ENCODE measurements at places on chromosomes 13 and 19.

DNA sequence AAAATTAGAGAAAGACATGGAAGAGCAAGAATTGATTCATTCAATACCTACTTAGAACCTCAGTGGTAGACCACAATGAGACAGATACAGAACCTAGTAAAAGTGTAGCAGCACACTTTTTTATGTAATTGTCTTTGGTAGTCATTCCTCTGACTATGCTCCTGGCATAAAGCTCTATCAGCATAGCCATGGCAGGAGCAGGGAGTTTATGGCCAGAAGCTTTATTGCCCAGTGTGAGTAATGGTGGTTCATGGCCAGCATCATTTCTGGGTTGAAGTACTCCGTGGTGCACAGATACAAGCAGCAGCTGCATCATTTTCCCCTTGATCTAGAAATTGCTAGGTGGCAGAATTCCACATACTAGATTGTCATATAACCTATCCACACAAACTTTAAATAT lies 352.6 kb downstream of the TBC1D4 start:
- no peak overlapping the region for H3K27ac ChIP-seq
- H3K4me3 ChIP-seq = no peak overlapping the region
- DNase-seq = no peak
- H3K27me3 ChIP-seq = no peaks in the 10 kb centered on the region

GRCh38 chr13:99501848-99502301 lies 603 bp downstream of the TM9SF2 start:
- peak overlapping the region; percentile 76 for H3K4me3 ChIP-seq
- H3K27me3 ChIP-seq = no peaks in the 10 kb centered on the region
- H3K36me3 ChIP-seq = no peaks in the 10 kb centered on the region
- H3K27ac ChIP-seq = peak overlapping the region; percentile 87
- peaks cover 64% of the 10 kb centered on the region for H3K4me1 ChIP-seq

GRCh38 chr13:29548722-29549121 lies 46.8 kb downstream of the SLC7A1 start:
- no peak overlapping the region for H3K4me3 ChIP-seq
- DNase-seq = no peak
- no peak overlapping the region for H3K27ac ChIP-seq
- peaks cover 2% of the 10 kb centered on the region for H3K4me1 ChIP-seq

DNA sequence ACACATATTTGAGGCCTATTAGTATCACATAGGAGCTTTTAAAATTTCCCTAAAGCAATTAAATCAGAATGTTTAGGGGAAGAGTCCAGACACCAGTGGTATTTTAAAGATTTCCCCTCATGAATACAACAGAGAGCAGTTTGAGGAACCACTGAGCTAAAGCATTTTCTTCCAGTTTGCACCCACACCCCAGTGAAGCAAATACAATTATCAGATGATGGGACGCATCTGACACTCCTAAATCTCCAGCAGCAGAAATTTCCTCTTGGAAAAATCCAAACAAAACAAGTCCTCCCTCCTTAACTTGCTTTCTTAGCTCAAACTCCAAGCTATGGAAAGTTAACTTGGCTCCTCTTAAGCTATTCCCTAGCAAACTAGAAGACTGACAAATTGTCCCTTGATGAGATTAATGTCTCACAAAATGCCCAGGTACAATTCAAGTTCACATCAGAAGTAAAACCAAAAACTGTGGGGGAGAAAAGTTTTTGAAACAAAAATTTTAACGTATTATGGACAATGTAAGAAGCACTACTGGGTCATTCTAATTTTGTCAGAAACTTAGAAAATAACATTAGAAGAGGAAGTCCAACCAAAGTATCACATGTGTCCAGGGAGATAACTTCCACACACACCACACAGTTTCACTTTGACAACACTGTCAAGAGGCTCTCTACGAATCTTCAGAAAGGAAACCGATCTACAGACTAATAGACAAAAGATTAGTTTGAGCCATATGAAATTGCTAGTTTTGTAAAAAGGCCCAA lies 74.1 kb downstream of the ABCC4 start:
- DNase-seq = no peak
- H3K36me3 ChIP-seq = no peaks in the 10 kb centered on the region
- no peaks in the 10 kb centered on the region for H3K4me1 ChIP-seq

DNA sequence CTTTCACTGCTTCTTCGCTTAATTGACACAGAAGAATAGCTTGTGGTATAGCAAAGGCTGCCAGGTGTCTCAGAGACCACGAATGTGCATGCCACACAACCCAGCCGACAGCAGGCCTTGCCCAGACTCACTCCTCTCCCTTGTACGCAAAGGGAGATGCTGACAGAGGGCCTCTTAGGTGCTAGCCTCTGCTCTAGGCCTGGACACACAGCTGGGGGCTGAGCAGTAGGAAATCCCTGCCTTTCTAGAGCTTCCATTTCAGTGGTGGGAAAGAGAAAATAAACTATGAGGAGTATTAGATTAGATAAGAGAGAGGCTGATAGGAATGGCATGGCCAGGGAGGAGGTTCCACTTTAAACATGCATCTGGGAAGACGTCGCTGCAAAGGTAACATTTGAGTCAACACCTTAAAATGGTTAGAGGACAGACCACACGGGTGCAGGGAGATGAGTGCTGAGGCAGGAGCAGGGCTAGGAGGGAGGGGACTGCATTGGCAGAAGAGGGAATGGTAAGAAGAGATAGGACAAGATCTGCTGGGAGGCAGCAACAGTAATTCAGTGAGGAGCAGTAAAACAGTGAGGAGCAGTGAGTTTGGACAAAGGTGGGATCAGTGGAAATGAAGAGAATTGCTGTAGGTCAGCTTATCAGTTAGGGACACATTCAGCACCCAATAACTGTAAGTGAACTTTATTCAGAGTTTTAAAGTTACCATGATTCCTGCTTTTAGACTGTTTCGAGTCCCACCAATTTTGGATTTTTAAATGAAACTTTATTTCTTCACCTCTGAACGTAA lies 100.0 kb downstream of the RNF17 start:
- DNase-seq = no peak
- no peaks in the 10 kb centered on the region for H3K4me1 ChIP-seq
- H3K27ac ChIP-seq = no peak overlapping the region
- no peak overlapping the region for H3K4me3 ChIP-seq

DNA sequence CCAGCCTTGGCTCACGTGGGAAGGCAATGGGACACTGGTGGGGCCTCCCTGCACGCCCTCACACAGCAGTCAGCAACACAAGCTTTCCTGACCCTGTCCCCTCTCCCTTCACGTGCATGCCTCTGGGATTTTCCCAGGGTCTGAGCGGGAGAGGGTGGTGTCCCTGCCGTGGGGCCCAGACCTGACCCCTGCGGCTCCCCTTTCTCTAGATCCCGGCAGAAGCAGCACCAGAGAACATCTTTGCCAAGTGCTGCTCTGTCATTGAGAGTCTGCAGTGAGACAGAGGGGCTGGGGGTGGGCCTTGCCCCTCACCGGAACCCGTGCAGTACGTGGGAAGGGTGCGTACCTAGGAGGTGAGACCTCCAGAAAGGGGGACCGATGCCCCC lies 12.6 kb downstream of the KHSRP start:
- H3K36me3 ChIP-seq = peaks cover 32% of the 10 kb centered on the region
- no peak overlapping the region for H3K4me3 ChIP-seq
- peaks cover 5% of the 10 kb centered on the region for H3K4me1 ChIP-seq

DNA sequence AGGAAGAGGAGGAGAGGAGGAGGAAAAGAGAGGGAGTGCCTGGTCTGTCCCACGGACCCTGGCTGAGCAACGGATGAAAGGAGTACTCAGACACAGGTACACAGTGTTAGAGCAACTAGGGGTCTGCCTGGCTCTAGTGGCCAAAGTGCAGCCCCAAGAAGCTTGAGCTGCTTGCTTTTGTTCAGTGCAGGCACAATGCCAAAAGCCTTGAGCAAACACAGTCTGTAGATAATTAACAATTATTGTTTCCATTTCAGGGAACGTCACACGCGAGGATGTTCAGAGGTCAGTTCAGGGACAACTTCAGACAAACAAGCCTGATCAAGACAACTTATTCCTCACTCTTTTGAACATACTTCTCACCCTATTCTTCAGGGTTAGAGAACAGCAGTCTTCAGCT lies 32.2 kb upstream of the ZNF726 start:
- no peak overlapping the region for H3K4me3 ChIP-seq
- no peak overlapping the region for H3K27ac ChIP-seq
- no peaks in the 10 kb centered on the region for H3K4me1 ChIP-seq

GRCh38 chr13:111327730-111328573 lies 7.5 kb downstream of the TEX29 start:
- H3K27me3 ChIP-seq = no peaks in the 10 kb centered on the region
- no peak overlapping the region for H3K4me3 ChIP-seq
- no peaks in the 10 kb centered on the region for H3K4me1 ChIP-seq
- no peak overlapping the region for H3K27ac ChIP-seq
- no peak for DNase-seq

GRCh38 chr19:7763696-7764095 lies 653 bp downstream of the CLEC4M start:
- no peak overlapping the region for H3K4me3 ChIP-seq
- peaks cover 17% of the 10 kb centered on the region for H3K27me3 ChIP-seq
- no peak overlapping the region for H3K27ac ChIP-seq
- H3K36me3 ChIP-seq = no peaks in the 10 kb centered on the region
- H3K4me1 ChIP-seq = no peaks in the 10 kb centered on the region

DNA sequence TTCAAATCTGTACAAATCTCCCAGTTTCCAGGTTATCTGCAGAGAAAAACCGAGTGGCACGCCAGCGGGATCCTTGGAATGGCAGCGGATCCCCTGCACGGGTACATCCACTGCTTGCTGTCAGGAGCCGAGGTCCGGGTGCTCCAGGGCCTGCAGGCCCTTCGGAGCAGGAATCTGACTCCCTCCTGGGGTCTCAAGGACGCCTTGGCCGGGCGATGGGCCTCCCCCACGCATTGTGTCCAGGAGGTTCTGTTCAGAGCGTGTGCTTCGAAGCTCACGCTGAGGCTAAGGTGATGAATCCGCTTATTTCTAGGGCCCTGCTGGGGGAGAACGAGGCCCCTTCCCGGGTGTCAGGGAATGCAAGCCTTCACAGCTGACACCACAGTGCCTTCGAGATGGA lies 148.9 kb downstream of the SOX1 start:
- no peak for DNase-seq
- H3K27ac ChIP-seq = no peak overlapping the region
- peaks cover 21% of the 10 kb centered on the region for H3K27me3 ChIP-seq
- H3K36me3 ChIP-seq = no peaks in the 10 kb centered on the region
- no peak overlapping the region for H3K4me3 ChIP-seq
- H3K4me1 ChIP-seq = no peaks in the 10 kb centered on the region

DNA sequence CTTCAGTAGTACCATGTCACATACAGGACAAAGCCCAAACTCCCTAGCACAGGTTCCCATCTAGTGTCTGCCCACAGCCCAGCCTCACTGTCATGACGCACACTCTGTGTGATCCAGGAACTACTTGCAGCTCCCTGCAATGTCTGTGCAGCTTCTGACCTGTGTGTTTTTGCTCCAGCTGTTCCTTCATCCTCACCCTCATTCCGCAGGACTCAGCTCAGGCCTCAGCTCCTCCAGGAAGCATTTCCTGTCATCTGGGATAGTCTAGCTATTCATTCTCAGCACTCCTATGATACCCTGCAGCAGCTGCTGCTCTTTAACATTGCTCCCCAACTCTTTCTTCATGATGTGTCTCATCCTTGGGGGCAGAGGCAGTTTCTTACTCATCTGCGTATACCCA lies 56.1 kb downstream of the ENOX1 start:
- no peaks in the 10 kb centered on the region for H3K27me3 ChIP-seq
- H3K4me1 ChIP-seq = no peaks in the 10 kb centered on the region
- no peaks in the 10 kb centered on the region for H3K36me3 ChIP-seq
- H3K27ac ChIP-seq = no peak overlapping the region
- DNase-seq = no peak

DNA sequence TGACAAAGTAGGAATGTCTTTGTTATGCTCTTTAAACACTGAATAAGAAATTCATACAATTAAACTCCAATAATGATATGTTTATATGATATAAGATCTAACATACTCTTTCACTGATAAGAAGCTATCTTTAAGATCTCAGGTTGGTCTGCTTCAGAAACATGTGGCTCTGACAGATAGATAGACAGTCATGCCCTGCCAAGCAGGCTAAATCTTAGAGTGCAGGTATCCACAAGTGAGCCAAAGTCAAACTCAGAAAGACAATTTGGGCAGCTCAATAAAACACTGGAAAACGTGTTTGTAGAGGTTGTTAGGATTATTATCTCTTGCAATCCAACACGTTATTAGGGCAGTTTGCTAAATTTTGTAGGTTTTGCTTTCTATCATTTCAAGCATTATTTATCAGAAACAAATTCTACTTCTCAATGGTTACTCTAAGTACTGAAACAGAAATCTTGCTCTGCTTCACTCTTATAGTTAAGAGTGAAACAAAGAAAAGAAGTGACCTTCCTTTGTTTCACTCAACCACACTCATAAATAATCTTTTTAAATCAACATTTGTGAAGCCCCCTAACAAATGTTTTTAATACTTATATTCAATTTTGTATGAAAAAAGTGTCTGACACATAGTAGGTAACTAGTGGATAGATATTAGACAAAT lies 1255.6 kb downstream of the DIAPH3 start:
- DNase-seq = no peak
- no peaks in the 10 kb centered on the region for H3K36me3 ChIP-seq
- no peak overlapping the region for H3K27ac ChIP-seq
- H3K27me3 ChIP-seq = no peaks in the 10 kb centered on the region

DNA sequence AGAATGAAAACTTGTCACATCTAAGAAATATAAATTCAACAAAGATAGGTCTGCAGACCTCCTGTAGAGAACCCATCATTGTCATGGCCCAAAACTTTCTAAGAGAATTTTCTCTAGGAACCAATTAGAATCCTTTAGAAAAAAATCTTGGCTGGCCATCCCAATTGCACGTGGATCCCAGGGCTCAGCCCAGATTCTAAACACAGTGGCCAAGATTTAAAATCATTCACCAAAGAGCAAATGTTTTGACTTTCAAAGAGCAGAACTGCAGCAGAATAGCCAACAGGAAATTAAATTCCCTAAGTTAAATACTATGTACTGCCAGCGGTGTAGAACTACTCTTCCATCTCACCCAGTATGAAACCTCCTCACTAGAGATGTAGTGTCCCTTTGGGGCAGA lies 21.3 kb downstream of the IPO5 start:
- H3K27me3 ChIP-seq = no peaks in the 10 kb centered on the region
- no peak overlapping the region for H3K27ac ChIP-seq
- no peak overlapping the region for H3K4me3 ChIP-seq
- H3K4me1 ChIP-seq = peaks cover 27% of the 10 kb centered on the region
- H3K36me3 ChIP-seq = no peaks in the 10 kb centered on the region
